NCI-H1105 (cell line): ENCODE measurements at places on chromosomes 12 and 14.

DNA sequence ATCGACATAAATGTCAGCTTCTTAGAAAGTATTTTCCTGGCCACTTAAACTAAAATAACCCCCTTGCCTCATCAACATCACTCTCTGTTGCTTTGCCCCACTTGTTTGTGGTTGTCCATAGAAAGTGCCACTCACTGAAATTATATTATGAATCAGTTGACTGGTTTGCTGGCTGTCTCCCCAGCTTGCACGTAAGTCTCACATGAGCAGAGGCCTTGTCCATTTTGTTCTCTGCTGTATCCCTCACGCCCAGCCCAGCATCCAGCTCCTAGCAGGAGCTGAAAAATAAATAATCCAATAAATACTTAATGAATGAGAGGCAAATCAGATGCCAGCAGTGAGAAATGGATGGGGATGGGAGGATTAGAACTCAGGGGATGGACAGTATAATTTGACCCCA is 159.3 kb downstream of the KSR2 start:
- DNase-seq = no peak

DNA sequence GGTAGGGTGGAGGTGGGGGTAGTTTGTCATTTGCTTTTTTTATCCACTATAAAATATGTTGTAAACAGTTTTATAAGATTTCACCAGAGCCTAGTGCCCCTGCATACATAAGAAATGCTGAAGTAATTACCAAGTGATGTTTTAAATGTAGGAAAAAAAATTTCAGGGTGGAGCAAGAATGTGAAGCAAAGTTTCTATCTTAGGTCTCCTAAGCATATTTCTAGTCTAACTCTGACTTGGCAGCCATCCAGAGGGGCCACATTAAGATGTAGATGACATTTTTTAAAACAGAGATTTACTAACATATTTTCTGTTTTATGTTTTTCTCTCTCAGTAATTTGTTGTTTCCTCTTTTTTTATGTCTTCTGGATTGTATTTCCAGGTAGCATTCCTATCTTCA is 15.8 kb upstream of the KRAS start:
- no peak for DNase-seq

DNA sequence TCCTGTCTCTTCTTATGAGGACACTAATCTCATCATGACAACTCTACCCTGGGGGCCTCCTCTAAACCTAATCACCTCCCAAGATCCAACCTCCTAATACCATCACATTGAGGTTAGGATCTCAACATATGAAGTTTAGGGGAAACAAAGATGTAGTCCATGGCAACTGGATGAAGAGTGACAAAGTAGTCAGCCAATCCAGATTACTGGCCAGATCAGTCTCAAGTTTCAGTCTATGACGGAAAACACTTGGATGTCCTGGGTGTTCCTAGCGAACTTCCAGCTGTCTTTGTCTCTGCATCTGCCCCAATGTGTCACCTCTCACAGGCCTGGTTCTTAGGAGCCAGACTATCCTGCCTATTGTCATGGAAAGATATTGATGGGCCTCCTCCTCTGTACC is 630.8 kb downstream of the AACS start:
- no peak for DNase-seq

GRCh38 chr12:98954506-98954905 is 309.4 kb downstream of the APAF1 start:
- DNase-seq = no peak

- no peak for DNase-seq
Observed at GRCh38 chr14:81447021-81447764, 47.1 kb upstream of the STON2 start.

DNA sequence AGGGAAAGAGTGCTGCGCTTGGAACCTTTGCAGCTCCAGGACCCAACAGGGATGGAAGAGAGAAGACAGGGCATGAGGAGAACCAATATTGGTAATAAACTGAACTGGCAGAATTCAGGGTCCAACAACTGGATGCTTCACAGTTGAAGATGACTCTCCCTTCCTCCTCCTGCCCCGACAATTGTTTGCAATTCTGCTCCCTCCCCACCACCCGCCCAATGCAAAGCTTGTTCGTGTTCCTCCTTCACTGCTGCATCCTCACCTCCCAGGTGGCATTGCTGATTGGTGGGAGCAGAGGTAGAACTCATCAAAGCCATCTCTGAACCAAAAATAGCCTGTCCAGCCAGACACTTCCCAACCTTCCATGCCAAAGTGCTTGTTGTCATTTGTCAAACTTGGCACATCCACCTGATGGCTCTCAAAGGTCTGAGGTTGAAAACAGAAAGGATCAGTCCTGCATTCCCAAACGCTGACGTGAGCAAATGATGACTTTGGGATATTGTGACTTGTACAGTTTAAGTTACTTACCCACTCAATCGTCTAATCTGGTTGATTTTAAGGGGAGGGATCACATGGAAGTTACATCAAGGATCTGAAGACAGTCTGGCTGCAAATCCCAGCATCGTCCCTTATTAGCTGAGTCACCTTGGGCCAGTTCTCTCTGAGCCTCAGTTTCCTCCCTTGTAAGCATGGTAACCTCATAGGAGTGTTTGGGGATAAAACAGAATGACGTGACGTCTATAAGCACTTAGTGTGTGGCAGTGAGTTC is 242.6 kb upstream of the CRY1 start:
- no peak for DNase-seq

DNA sequence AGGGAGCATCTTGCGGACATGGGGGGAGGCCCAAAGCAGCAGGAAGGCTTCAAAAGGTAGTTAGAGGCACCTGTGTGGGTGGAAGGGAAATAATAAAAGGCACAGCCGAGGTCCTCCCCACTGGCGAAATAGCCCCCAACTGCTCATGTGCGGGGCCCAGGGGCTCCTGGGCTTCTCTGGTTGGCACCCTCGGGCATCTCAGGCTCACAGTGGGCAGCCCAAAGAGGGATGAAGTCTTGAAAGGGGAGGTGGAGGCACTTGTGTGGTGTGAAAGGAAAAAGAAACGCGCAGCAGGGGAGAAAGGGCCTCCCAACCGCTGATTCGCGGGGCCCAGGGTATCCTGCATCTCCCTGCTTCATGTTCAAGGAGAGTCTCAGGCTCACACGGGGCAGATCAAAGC is 579.4 kb downstream of the ALG10 start:
- no peak for DNase-seq

- no peak for DNase-seq
Observed at GRCh38 chr12:57760347-57760982, 5.6 kb downstream of the MARCHF9 start.

DNA sequence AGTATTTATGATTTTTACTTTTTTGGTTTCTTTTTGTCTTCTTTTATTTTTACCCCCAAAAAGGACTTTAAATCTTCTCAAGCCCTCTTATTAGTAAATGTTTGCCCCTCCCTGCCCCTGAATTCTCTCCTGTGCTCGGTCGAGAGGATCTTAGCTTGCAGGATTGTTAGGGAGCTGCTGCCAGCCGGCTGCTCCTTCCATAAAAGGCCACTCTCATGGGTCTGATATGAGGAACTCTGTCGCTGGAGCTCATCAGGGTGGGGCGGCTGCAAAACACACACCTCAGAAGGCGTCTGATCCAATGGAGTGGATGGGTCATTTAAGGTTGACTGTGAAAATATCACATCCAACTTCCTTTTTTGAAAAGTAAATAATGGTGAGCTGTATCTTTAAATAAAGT is 8.5 kb downstream of the LTBR start:
- DNase-seq = no peak

DNA sequence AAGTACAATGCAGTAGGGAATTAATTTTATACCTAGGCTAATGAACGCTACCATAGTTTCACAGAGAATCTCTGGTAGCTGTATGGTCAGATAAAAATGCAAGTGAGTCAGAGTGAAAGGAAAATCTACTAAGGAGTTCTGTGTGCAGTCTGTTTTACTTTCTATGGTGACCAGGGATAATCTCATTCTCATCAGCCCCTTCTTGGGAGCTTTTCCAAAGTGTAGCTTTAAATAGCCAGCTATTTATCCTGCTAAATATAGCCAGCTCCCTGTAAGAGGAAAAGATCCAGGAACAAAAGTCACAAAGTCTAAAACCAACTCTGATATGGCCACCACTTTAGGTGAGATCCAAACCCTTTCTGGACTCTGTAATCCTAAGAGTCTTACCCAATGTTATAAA is 75.5 kb downstream of the TMEM116 start:
- no peak for DNase-seq

- no peak for DNase-seq
Observed at GRCh38 chr14:69631509-69631908, 20.1 kb downstream of the SUSD6 start.

GRCh38 chr12:116127859-116128258 is 149.6 kb downstream of the MED13L start:
- DNase-seq = no peak

DNA sequence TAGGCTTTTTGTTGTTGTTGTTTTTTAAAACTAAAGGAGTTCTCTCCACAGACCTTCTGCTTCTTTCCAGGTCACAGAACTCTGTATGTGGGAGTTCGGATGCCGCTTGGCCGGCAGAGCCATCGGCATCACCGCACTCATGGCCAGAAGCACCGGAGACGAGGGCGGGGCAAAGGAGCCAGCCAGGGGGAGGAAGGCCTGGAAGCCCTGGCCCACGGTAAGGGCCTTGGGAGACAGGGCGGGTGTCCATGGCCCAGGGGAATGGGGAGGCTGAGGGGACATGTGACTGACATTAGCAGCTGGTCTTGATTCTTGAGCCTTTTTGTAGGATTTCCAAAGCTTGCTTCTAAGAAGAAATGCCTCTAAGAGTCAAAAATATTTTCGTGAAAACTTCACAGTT is 26.2 kb downstream of the SLC4A8 start:
- DNase-seq = no peak

DNA sequence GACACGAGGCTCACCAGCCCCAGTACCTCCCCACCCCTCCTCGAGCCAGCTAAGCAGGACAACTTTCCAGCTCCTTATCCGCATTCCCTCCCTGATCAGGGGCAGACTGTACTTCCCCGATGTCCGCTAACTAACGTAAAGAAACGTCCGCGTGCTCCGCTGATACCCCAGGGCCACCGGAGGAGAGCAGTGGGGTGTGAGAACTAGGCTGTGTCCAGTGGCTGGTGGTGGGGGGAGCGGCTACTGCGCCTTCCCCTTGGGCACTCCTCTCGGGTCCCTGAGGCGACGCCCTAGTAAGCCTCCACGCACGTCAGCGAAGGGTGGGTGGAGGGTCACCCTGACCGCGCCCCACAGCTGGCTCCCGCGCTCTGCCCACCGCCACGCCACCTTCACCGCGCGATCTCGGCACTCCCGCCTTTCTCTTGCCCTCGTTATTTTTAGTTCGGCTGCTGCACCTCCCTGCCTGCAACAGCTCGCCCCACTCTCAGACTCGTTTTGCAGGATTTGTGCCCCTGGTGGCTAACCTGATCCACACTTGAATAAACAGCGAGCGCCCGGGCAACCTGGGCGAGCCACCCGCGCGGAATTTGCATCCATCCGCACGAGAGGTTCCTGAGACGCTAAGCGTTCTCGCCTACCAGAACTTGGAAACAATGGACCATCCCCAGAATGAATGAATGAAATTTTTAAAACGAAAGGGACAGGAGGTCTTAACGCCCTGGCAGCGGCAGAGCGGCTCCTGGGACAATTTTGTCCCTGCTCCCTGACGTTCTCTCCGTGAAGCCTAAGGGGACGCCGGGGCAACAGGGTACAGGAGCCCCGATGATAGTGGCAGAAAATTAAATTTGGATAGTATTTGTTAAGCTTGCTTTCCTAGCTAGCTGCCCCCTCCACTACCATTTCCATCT is 6.9 kb upstream of the BMP4 start:
- DNase-seq = no peak

GRCh38 chr14:90403065-90403464 is 6.2 kb downstream of the CALM1 start:
- DNase-seq = no peak

DNA sequence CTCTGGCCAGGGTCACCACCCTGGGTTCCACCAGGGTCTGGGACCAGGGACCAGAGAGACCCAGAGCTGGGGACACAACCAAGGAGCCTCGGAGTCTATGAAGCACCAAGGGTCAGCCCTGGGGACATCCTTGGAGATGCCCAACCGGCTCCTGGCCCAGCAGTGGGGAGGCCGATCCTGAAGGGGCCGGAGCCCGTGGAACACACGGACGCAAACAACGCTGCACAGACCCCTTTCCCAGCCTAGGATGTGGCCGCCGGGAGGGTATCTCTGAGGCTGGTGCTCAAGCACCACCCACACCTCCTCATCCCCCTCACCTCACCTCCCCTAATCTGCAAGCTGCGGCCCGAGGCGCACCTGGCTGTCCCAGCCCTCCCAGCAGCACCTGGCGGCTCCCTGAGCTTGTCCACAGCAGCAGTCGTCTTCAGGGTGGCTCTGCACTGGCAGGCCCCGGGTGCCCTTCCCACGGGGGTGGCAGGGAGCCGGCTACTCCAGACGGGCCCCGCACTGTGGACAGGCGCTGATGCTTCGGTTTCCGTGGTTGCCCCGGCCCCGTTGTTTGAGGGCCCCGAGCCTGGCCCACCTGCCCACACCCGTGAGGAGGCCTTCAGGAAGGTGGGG is 146.8 kb upstream of the C14orf180 start:
- DNase-seq = no peak

- DNase-seq = no peak
Observed at GRCh38 chr14:20489093-20489994, 16.0 kb upstream of the RNASE10 start.

DNA sequence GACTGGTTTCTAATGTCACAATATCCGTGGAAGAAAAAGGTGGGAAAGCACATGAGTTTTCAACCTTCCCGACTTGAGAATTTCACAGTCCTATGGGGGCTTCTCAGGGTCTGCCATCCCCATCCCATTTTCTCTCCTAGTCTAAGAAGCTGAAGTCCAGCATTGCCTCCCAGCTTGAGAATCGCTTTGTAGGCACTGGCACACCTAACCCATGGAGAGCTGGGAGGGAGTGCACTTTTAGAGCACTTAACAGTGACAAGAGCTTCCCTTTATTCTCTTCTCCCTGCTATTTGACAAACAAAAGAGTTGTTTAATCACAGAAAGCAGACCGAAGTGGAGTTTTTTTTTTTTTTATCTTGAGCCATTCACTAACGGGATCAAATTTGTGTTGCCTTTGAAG is 22.8 kb upstream of the SRRM4 start:
- peak; percentile 39 for DNase-seq

- no peak for DNase-seq
Observed at GRCh38 chr14:76760331-76761135, 735 bp upstream of the VASH1 start.

GRCh38 chr12:57255916-57256315 is 4.9 kb upstream of the STAC3 start:
- no peak for DNase-seq
